Esophagus squamous epithelium (tissue), 5 donors: ENCODE measurements at places on chromosomes 11 and 22.

- no peak for DNase-seq
These were observed 89.6 kb downstream of the PHF21B start for GRCh38 chr22:44920183-44920582.

DNA sequence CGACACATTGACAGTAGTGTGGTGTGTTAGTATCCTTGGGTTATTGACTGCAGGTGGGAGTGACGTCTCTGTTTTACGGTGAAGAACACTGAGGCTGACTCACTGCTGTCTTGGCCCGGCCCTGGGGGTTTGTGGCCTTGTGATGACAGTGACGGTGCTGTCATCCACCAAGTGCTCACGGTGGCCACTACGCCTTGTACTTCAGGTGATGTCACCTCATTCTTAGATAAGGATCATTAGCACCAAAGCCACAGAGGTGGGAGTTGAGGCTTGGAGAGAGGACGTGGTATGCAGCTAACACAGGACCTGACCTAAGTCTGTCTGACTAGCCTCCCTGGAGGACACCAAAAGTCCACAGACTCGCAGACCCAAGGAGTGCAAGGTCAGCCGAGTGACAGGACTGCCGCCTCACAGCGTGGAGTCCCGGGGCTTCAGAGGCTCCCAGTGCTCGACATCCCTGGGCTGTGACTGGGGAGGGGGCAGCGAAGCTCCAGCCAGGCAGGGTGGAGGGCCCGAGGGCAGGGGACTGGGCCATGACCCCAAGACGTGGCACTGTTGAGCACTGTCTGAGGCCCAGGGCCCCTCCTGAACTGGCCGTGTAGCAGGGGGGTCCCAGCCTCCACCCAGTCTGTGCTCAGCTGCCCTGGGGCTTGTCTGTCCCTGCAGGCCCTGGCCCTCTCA is 56.5 kb downstream of the NAT10 start:
- no peak for DNase-seq

DNA sequence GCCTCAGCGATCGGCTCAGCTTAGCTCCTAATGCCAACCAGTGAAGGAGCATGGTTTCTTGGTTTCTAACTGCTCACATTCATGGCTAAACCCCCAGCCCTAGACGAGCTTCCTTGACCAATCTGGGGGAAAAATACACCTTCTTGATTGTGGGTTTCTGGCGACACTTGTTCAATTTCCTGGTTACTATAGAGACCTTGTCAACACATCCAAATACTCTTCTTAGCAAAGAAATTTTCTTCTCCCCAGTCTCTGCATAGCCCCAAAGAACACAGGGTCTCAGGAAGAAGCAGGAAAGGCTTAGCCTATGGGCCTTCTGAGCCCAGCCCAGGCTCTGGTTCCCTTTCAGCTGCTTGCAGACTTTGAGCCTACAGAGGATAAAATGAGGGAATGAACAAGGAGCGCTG is 88.5 kb upstream of the SYT13 start:
- no peak for DNase-seq

- DNase-seq, result no peak
These were observed 38.2 kb downstream of the SCUBE1 start for GRCh38 chr22:43304831-43305590.

GRCh38 chr11:112128483-112129121 is 35.3 kb downstream of the IL18 start:
- no peak for DNase-seq

DNA sequence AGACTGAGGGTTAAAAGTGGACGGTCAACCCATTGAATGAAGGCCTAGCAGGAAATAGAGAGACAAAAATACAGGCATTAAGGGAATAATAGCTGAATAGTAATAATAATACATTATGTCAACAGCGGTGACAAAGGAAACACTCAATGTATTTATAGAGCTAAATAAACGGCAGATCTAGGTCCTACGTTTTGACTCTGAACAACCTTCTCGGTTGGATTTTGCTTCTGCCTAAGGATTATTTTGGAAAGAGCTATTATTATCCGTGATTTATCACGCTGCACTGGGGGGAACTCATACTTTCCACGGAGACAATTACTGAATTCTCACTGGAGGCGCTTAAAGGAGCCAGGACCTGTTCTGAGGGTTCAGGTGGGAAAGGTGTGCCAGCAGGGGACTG is 118.2 kb upstream of the KIRREL3 start:
- no peak for DNase-seq

GRCh38 chr22:27113211-27113635 is 455.8 kb downstream of the MIAT start:
- DNase-seq, result no peak

DNA sequence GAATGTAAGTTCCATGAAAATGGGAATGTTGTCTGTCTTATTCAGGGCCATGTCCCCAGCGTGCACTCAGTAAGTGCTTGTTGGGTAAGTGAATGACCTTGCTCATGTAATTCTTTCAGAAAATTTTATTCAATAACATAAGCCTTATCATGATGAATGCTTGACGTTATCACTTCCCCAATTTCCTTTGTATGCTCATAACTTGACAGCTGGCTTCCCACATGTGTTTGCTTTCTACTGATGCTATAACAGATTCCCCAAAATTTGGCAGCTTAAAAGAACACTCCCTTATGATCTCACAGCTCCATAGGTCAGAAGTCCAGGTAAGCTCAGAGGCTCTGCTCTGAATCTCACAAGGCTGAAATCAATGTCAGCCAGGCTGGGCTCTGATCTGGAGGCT is 155.8 kb upstream of the POU2AF2 start:
- no peak for DNase-seq

DNA sequence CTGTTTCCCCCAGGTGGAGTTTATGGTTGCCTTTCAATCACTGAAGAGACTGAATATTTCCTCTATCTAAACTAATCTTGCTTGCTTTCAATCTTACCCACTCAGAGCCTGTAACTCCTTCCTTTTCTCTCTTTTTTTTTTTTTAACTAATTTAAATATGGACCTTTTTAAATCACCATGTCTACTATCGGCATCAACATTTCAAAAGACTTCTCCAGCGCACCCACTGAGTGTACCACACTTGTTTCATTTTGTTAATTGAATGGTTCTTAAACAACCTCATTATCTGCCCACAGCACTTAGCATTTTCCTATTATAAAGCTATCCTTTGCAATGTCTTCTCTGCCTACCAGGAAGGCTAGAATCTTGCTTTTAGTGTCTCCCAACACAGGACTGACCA is 1212.5 kb downstream of the LRRC4C start:
- no peak for DNase-seq

DNA sequence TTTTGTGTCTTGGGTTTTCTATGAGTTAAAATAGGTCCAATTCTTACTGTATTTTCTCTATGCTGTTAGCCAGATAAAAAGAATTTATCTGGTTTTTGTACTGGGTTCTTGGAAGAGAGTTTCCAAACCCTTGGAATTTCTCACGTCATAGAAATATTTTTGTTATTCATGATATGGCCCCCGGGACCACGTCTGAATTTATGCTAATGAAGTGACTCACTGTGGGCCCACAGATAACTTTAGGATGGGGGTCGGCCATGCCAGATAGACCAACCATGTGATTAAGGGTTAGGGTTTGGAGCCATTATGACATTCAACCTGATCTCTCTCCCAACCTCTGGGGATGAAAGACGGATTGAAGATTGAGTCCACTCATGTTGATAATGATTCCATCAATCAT is 35.6 kb upstream of the DDI1 start:
- DNase-seq, result no peak

DNA sequence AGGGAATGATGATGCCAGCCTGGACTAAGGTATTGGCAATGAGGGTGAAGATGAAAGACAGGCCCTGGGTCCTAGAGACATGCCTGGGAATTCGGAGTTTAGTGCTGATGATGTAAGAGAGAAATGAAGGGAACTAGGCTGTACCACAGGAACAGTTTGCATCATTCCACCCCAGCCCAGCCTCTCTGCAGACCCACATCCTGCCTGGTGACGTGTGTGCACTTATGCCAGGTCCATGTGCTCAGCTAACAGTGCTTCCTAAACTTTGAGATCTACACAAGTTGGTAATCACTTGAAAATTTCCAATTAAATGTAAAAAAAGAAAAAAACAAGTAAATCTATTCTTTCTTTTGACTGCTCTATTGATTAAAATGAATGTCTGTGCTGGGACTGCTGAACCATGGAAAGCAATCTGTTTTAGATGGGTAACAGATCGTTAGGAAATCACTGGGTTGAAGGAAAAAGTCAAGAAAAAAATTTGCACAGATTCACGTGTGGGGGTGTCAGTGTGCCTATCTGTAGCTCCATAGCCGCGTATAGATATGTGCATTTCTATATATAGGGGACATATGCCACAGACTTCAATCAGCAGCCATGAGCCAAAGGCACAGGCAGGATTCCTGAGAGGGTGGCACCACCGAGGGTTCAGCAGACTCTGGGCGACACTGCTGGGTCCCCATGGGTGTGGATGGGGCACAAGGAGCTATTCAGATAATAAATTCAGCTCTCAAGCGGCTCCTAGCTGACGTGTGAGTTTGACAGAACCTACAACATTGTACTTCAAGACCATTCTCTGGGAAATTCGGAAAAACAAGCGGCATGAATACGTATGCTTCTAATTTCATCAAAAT is 131.1 kb upstream of the OPCML start:
- DNase-seq, result no peak

DNA sequence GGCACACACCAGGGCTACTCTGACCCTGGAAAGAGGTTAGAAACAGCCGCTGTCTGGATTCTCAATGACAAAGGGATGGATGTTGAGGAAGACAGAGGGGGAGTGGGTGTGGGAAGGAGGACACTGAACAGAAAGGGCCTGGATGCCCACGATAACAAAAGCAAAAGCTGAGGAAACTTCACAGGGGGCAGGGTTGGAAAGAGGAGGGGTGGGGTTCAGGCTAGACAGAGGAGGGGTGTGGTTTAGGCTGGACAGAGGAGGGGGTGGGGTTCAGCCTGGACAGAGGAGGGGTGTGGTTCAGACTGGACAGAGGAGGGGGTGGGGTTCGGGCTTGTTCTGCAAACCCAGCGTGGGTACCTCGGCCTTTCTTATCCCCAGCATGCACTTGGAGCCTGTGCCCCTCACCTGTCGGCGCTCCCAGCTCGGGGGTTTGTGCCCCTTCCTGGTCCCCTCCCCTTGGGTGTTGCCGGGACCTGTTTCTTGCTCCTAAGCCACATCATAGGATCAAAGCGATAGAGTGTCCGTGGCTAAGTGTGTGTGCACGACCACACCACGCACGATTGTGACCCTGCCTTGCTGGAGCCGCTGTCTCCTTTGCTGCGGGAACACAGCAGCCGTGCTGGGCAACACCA is 75.6 kb downstream of the BRD1 start:
- DNase-seq, result no peak

DNA sequence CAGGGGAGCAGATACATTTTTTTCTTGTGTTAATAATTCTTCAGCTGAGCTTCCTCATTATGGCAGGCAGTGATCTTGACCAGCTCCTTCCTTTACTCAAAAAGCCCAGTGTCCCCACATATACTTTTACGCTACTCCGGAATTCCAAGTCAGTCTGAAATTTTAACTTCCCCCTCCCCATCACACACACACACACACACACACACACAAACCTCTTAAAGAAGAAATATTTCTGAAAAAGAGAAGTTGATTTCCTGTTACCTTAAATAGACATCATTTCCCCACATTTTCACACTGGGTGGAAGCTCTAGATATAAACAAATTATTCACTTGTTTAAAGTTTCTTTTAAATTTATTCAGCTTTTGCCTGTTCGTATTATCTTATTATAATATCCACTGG is 113.9 kb downstream of the DBX1 start:
- DNase-seq, result no peak

DNA sequence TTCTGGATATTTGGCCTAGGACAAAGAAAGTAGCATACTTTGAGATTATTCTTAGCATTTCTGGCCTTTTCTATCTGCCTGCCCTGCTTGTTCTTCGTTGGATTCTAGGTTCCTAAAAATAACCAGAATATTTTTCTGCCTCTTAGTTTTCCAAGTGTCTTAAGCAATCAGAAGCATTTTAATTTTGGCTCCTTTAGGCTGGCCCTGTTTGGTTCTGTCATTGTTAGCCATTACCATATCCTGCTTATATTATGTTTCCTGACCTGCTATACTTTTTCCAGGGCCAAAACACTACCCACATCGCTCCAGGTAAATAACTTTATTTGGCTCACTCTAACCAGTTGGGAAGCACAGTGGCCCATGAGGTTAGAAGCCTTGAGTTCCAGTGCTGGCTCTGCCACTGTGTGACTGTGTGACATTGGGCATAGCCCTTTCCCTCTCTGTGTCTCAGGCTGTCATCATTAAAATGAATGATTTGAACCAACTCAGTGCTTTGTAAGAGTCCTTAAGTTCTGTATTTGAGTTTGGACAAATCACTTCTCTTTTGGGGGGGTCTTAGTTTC is 91.1 kb downstream of the STIM1 start:
- no peak for DNase-seq

DNA sequence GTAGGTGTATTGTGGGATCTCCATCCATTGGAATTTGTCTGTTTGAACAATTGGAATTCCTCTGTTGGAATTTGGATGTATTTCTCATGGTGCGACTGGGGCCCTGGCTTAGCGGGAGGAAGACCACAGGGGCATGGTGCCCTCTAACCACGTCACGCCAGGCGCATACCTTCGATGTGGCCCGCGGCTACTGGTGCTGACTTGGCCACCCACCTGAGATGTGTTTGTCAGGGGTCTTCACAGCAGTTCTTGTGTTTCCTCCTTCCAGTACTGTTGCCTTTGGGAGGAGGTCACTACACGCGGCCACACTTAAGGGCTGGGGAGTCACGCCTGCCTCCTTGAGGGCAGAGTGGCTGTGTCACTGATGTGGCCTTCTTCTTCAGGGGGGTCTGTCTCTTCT is 36.6 kb upstream of the GRAMD4 start:
- no peak for DNase-seq

GRCh38 chr22:30169002-30169401 is 77.6 kb downstream of the LIF start:
- no peak for DNase-seq

DNA sequence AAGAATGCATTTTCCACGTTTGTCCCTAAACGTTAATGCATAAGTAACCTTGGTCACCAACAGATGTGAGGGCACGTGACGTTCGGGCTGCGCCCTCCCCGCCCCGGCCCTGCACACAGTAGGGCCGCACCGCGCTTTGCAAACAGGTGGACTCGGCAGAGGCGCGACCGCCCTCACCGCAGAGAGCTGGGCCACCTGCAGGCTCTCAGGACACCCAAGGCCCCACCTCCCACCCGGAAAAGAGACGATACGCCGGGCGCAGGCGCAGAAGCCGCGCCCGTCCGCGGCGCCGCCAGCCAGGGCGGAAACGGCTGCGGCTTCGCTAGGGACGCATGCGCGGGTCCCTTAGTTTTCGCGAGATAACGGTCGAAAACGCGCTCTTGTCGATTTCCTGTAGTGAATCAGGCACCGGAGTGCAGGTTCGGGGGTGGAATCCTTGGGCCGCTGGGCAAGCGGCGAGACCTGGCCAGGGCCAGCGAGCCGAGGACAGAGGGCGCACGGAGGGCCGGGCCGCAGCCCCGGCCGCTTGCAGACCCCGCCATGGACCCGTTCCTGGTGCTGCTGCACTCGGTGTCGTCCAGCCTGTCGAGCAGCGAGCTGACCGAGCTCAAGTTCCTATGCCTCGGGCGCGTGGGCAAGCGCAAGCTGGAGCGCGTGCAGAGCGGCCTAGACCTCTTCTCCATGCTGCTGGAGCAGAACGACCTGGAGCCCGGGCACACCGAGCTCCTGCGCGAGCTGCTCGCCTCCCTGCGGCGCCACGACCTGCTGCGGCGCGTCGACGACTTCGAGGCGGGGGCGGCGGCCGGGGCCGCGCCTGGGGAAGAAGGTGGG is at the start of gene FADD:
FADD (plus strand) TSS at position 377 of the 831 bp plus-strand sequence; CDS start at position 541, 164 bp downstream.
- DNase-seq, result peak; percentile 30

GRCh38 chr22:48905206-48905975 is 922.3 kb downstream of the BRD1 start:
- DNase-seq, result no peak
